ENCODE measurements at places on chromosomes 7 and 10. TPM values are rescaled to one million over a fixed set of nuclear protein-coding genes. Genes with fewer than 3 reads are reported as not detected.

Gene IDI1
- 38.9 TPM for total RNA-seq

Gene UNC5B
- total RNA-seq = 0.35 TPM

DNA sequence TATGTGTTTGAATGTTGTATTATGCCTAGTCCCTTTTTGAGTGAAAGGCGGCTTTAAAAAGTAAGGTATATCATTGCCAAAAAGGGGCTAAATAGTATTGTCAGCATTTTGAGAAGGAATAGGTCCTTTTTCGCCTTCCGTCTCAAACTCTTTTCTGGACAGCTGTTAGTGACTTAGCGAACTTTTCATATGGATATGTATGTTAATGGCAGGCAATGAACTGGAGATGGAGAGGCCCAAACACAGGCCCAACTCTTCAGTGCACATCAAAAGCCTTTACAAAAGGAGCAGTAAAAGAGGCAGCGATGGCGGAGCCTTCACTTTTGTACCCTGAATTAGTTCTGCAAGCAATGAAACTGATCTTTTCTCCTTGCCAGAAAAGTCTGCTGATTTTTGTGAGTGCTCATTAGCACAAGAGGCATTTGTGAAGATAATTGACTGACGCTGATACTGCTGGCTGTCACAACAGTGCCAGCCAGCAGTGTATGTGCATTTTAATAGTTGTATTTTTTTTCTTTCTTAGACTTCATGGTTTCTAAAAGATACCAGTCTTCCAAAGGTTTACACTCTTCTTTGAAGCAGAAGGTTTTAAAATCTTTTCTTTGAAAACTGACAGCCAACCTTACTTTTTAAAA lies 243.7 kb upstream of the SP8 start:
- no peak for DNase-seq

- DNase-seq = no peak
Observed at GRCh38 chr10:89207801-89208551, 859 bp upstream of the CH25H start.

GRCh38 chr10:94066411-94066810 lies 72.7 kb downstream of the PLCE1 start:
- DNase-seq = no peak

Gene SLC26A5
- not detected for total RNA-seq

DNA sequence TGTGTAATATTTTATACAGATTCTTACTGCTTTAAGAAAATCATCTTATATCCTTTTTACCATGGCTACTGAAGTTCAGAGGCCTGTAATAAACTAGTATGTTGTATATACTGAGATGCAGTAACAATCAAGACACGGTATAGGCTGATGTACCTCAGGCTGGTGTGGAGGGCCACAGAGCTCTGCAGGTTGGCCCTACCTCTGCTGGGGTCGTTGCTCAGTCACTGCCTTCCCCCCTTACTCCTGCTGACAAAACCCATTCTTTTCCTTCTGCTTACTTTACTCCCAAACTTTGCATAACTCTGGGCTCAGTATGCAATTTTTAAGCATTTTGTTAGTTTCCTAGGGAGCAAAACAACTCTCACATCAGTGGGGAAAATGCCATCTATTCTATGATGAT lies 200.1 kb upstream of the FOXP2 start:
- no peak for DNase-seq

- DNase-seq = no peak
Observed at GRCh38 chr10:49552277-49552676, 13.4 kb upstream of the ERCC6 start.

DNA sequence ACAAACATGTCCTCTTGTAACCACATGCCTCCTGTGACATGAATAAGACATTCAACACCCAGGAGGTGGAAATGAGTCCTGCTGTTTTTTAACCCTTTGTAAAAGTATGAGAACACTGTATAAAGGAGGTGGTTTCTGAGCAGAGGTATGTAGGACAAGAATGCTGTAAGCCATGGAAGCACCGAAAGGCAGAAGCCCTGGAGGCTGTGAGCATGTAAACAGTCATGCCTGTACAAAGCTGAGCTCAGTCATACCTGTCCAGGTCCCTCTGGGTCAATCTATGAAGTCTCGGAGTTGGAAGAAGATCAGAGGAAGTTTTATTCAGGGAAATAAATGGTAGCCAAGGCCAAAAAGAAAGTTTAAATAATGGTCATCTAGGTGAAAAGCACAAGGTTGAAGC lies 34.7 kb upstream of the XPNPEP1 start:
- DNase-seq = no peak

DNA sequence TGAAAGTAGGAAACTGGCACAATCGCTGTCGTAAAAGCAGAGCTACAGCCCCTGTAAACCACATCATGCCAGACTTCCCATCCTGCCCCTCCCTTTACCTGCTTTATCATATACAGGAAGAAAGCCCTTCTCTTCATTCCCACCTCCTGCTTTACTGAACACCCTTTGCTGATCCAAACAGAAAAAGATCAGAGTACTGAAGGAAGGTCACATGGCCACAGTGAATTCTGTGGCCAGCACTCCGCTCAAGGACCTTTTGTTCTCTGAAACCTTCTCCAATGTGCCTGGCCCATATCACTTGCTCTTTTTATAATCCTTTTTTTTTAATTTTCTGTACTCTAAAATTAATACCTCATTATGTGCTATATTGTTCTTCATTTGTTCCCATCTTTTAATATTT lies 108.8 kb upstream of the LRGUK start:
- DNase-seq = no peak

DNA sequence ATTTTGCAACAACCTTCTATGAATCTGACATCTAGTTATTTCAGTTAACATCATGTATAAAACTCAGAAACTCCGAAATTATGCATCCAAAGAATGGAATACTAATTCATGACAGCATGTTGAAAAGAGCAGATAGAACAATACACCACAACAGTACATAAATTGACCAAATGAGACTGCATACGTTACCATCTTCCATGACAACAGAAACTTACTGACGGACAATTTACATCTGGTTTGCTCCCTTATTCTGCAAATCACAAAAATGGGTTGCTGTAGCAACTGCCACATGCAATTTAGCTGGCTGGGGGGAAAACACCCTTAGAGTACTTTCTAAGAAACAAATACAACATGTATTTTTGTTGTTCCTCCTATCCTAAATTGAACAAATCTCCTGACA lies 14.3 kb downstream of the LRRN3 start:
- no peak for DNase-seq

DNA sequence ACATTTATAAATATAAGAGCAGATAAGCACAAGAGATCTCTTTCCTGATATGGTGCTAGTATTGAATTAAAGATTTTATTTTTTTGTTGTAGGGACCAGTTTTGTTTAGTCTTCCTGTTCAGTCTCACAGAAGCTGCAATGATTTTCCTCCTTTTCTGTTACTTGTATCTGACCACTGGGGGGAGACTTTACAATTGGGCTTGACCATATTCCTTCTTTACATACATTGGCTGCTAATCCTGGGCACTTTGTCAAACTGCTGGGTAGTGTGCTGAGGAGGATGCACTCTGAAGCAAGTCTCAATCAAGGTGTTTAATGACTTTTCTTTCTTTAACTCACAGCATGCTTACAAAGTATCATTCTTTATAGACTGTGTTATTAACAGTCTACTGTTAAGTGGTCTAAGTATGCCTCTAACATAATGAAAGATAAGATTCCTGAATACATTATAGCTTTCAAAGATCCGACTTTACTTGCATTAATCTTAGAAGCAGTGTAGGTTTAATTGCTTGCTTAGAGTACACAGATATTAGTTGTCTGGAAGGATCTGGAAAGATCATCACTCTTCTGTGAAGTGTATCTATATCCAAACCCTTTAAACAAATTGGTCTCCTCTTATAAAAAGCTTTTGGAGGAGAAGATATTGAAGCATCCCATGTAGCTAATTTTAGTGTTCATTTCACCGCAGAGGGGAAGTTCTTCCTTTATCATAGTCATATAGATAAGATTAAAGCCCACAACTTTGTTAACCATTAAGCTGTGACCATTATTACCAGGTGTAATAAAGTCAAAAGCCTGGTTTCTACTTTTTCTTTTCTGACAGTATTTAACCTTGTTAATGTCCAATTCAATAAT lies 3.1 kb downstream of the PALS2 start:
- DNase-seq = no peak

GRCh38 chr10:3777981-3778691 lies 6.9 kb downstream of the KLF6 start:
- no peak for DNase-seq

Gene SKIDA1
- total RNA-seq = not detected

Gene OLAH
- total RNA-seq = not detected

Gene STEAP1B
- 0.24 TPM for total RNA-seq

DNA sequence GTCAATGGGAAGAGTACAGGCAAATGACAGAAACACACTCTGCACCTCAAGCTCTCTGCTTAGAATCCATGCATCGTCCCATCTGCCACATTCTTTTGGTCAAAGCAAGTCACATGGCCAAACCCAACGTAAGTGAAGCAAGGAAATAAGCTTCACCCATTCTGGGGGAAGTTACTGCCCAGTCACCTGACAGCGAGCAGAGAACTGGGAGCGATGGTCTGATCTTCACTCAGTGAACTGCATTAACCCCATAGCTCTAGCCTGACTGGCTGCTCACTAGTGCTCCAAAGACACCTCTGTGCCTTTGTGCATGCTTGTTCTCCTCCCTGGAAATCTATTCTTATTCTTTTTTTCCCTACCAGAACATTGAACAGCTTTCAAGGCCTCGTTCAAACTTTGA lies 89.9 kb downstream of the APBB1IP start:
- DNase-seq = no peak

GRCh38 chr10:107577221-107577620 lies 412.7 kb upstream of the SORCS1 start:
- no peak for DNase-seq

Gene GPR85
- not detected for total RNA-seq

Gene PNLIPRP3
- total RNA-seq = not detected

DNA sequence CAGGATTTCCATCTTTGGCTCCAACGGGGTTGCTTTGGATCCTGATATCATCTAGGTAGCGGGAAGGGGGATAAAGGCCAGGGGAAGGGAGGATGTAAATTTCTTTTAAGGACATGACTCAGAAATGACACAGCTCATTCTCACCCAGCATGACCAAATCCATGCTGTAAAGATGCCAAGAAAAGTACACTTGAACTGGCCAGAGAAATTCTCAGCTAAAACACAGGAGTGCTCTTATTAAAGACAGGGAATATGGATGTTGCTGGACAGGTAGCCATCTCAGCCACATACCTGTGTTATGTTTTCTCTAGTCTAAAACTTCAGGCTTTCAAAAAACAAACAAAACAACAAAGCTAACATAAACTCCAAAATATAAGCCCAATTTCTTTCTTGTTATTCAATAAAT lies 68.3 kb downstream of the NAMPT start:
- no peak for DNase-seq

DNA sequence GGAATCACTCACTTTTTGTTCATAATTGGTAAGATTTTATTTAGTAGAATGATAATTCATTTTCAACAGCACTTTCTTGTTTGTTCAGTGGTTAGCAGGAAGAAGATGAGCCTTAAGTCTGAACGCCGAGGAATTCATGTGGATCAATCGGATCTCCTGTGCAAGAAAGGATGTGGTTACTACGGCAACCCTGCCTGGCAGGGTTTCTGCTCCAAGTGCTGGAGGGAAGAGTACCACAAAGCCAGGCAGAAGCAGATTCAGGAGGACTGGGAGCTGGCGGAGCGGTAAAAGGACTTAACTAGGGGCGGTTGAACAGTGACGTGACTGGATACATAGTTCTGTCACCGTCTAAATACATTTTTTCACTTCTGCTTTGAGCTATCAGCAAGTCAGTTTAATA lies 31.3 kb downstream of the RABGEF1 start:
- no peak for DNase-seq

- DNase-seq = no peak
Observed at GRCh38 chr10:107413971-107414370, 249.5 kb upstream of the SORCS1 start.

Gene GRM3
- not detected for total RNA-seq

DNA sequence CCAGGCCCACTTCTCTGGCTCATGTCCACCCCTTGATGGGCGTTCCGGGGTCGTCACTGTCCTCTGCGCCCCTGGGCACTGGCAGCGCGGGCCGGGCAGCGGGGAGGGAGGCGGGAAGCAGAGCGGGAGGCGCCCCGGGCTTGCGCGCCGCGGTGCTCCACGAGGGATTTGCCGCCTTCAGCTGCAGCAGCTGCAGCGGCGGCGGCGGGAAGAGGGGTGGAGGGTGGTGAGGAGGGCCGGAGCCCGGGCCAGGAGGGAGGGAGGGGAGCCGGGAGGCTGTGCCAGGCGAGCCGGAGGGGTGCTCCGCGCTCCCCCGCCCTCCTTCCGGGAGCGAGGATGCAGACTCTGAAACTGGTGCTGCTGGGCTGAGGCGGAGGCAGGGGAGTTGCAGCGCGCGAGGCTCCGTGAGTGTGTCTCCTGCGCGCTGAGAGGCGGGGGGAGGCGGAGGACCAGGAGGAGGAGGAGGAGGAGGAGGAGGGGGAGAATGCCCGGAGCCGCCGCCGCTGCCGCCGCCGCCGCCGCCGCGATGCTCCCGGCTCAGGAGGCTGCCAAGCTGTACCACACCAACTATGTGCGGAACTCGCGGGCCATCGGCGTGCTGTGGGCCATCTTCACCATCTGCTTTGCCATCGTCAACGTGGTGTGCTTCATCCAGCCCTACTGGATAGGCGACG lies at the start of gene LHFPL3:
TSS of gene LHFPL3 (plus strand) at position 308 of the 674 bp plus-strand sequence.
- no peak for DNase-seq

Gene CC2D2B
- total RNA-seq = not detected

Gene CLDN4
- total RNA-seq = 0.56 TPM

- DNase-seq = no peak
Observed at GRCh38 chr10:91117505-91117904, 103.0 kb upstream of the PCGF5 start.

Gene SPDYE11
- total RNA-seq = not detected

Gene AGAP4
- 8.6 TPM for total RNA-seq

- no peak for DNase-seq
Observed at GRCh38 chr7:16060502-16060901, 360.8 kb downstream of the CRPPA start.

Gene CCZ1
- total RNA-seq = 76.3 TPM

- DNase-seq = no peak
Observed at GRCh38 chr7:28536259-28536658, 123.9 kb downstream of the CREB5 start.

Gene RPA3
- total RNA-seq = 79.2 TPM
